ENCODE measurements at places on chromosomes 12 and 14.

DNA sequence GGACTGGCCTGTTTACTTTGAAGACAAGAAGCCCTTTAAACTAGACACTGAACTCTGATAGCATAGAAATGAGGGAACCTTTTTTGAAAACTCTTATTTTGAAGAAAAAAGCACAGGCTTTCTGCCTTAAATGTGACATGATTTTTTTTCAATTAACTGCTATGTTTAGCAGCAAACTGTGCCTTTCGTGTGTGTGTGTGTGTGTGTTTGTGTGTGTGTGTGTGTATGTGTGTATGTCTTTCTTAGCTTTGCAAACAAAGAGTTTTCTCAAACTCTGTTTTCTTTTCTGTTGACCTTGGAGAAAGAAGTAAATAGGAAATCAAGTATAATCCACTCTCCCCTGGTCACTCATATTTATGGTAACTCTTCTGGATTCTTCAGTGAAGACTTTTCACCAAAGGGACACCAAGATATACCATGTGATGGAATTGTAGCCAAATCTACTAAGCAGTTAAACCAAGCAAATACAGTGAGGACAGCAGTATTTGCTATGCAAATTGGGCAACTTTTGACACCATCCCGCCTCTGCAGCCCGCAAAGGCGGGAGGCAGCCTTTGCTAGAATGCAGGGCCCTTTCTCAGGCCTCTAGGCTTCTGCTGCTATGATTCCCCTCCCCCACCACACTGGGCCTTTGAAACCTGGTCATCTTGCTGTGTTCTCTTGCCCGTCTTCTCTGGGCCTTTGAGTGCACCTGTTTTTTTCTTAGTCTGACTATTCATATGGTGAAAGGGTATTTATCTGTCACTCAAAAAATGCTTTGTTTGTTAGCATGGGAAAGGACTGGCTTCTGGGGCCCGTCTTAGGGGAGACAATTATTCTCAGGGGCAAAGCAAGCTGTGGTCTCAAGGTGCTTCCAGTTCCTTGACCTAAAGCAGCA lies 107.9 kb downstream of the MYRFL start:
- no peak for DNase-seq

DNA sequence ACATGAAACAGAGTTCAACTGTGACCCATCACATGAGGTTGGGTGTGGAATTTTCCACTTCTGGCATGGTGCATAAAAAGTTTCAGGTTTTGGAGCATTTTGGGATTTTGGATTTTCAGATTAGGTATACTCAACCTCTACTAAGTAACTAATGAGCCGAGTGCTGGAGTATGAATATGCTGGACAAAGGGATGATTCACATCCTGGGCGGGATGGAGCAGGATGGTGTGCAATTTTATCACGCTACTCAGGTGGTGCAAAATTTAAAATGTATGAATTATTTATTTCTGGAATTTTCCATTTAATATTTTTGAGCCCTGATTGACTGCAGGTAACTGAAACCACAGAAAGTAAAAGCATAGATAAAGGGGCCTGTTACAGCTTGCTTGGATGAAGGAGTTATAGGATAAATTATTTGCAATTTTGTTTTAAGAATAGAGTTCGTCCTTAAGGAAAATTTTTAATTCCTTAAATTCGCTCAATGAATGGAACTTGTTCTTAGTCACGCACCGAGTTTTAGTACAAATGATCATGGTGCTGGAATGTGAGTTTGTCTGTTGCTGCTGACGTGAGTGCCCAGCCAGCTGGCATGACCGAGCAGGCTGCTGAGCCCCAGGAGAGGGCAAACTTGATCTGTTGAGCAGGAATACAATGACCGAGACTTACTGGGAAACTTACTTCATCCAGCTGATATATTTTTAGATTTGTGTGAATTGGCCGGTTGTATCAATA lies 176.3 kb downstream of the ESR2 start:
- DNase-seq, result no peak

DNA sequence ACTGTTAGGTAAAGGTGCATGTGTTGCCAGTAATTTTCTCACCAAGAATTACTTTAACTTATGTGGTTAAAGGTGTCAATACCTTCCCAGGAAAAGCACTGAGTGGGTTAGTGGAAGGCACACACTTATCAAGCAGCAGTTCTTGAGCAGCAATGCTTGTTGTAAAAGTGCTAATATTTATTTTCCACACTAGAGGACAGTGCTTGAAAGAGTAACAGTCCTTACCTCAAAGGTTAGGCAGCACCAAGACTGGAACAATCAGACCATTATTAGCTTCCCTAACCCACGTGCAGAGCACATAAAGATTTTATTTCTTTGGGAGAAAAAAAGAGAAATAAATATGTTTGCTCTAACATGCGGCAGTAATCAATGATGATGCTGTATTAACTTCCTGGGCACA lies 48.8 kb upstream of the KRR1 start:
- peak; percentile 9 for DNase-seq

GRCh38 chr12:123892180-123892559 lies 80.5 kb downstream of the CCDC92 start:
- DNase-seq, result no peak

- DNase-seq, result no peak
These were observed 127.3 kb upstream of the PLEKHA5 start for GRCh38 chr12:19002216-19002615.

- DNase-seq, result no peak
These were observed 45.0 kb upstream of the ASPG start for GRCh38 chr14:104040539-104040938.

GRCh38 chr14:74425525-74426201 lies 347 bp downstream of the SYNDIG1L start:
- DNase-seq, result peak; percentile 24

DNA sequence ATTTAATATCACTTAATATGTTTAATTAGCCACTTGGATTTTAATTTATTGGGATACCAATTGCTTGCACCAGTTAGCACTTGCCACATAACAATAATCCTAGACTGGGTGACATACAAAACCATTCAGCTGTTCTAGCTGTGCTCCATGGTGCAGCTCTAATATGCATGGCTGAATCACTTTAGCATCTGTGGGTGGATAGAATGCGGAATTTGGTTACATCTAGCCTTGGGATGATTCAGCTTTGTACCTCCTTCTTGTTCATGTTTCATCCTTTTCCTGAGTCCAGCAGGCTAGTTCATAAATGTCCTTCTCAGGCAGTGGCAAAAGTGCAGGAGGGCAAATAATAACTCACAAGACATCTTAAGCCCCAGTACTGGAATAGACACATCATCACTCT lies 1263.0 kb downstream of the LRFN5 start:
- DNase-seq, result no peak
